ENCODE measurements at places on chromosomes 2 and 18.

DNA sequence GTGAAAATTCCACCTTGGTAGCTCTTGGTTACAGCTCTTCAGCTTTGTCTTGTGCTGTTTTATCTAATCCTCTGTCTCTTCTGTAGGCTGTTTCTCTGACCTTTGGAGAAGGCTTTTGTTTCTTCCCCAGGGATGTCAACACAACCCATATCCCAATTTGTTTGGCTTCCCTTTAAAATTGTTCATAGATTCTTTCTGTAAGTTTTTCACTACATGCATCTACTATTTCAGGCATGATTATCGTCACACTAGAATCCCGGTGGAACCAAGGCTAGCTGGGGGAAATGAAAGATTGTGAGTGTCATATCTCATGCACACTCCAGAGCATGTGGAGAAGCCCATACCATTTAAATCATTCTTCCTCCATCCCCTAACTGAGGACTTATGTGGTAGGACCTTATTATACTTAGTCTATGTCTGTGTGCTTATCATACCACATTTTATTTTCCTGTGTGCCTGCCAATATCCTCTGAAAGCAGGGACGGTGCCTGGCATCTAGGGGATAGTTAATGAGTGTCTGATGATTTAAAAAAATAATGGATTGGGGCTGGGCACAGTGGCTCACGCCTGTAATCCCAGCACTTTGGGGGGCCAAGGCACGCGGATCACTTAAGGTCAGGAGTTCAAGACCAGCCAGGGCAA is 59.9 kb downstream of the CRIM1 start:
- no peak for DNase-seq

DNA sequence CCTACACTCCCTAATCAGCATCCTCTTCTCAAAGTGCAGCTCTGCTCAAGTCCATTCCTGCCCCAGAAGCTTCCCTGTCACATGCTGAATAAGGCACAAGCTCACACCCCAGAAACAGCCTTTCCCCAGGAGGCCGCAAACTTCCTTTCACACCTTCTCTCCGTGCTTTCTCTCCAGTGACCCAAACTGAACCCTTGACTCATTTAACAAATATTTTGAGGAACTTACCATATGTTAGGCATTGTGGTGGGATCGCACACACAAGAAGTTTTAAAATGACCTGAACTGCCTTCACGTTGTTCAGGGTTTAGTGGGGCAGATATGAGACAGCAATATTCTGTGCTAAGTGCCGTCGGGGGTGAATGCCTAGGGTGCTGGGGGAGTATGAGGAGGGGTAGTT is 161.3 kb downstream of the INSIG2 start:
- no peak for DNase-seq

DNA sequence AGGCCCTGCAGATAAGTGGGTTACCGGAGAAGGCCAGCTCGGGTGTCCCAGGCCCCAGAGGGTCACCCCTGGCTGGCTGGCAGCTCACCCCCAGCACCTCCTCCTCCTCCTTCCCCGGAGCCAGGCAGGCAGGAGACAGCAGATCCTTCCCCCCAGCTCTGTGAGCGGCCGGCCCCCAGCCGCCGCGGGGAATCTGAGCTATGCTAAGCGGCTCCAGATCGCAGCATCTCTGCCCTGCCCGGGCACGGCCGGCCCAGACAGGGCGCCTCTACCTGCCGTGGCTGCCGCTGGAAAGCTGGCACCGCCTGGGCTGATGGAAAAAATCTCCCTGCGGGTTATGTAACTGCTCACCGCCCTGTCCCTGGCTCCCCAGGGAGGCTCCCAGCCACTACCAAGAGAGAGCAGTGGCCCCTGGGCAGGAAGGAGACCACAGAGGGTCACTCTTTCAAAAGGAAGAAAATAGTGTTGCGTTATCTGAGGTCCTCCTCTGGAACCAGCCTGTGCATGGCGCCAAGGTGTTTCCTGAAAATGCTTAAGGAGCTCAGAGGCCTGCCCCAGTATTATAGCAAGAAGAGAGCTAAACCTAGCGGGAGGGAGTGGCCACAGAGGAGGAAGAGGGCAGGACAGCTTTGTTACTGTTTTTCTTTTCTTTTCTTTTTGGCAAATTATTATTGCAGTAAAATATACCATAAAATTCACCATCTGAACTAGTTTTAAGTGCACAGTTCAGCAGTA is 179.0 kb downstream of the SMAD7 start:
- no peak for DNase-seq

DNA sequence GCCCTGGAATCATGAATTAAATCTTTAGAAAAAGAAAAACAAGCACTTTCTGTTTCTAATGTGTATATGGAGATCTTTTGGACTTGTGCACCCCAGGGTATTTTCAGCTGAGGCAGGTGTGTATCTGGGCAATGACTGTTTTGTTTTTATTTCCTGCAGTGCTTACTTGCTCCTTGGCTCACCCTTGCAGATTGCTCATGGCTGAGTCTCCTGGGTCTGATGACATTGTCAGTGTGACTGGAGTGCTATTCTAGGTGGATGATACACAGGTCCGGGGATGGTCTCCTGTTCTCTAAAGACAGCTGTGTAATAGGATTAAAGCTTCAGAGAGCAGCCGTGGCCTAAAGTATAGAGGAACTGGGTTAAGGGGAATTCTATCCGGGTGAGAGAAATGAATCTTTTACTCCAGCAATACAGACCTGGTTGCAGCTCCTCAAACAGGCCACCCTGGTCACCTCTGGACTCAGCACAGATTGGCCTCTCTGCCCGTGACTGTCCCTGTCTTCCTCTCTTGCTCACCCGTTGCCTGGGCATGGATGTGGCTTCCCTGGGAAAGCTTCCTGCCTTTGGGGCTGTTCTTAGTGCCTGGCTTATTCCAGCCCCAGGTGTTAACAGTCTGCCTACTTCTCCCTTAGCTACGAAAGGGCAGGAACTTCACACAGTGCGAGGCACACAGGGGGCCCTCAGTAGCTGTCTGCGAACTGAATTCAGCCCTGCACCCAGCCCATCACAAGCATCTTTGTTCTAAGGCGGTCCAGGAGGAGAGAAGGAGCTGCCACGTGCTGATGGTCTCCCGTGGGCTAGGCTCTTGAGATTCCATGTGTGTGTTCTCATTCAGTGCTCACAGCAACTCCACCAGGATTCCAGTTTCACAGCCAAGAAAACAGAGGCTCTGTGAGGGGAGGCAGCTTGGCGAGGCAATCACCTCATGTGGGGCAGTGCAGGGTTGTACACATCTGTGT is 84.3 kb downstream of the ACOXL start:
- DNase-seq, result no peak

- no peak for DNase-seq
These were observed 12.7 kb upstream of the MAP3K2 start for GRCh38 chr2:127400533-127400896.

DNA sequence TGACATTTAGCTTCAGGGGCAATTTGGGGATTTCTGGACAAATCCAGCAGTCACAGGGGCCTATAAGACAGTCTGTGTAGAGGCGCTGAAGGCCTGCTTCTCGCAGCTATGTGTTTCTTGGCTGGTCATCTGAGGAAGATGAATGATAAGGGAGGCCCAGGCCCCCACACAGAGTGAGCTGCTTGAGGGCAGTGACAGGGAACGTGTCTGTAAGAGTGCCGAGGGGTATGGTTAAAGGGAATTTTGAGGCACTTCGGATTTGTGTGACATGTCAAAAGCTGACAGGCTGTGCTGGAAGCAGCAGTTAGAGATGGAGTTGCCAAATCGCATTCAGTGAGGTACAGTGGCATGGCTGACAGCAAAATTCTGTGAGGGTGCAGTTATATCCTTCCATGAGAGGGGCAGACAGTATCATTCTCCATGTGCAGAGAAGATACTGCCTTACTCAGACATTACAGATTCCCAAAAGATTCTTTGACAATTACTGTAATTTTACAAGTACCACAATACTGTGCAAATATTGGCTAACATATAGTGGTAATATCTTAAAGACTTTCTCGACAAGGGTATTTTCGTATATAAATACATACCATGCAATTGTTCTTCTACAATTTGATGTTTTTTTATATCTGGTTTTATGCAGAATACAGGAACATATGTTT is 74.0 kb downstream of the CERS6 start:
- DNase-seq, result no peak

- peak; percentile 18 for DNase-seq
These were observed 97.2 kb downstream of the INSIG2 start for GRCh38 chr2:118185210-118186109.

GRCh38 chr2:32926708-32927084 is 20.1 kb upstream of the LTBP1 start:
- peak; percentile 75 for DNase-seq

DNA sequence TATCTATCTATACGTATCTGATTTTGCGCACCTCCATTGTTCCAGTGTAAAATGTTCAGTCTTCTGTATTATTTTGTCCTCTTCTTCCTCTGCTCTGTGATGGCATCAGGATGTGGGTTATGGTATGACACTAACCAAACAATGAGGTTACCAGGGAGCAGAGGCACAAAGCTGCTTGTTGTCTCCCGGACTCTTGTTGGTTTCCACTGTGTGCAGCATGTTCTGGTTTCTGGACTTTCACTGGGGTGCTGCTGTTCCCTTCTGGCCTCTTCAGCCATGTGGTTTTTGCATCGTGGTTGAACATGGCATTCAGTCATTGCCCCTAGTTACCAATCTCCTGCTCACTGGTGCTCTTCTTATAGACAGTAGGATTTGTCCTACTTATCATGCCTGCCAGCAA is 665.9 kb downstream of the CBLN2 start:
- no peak for DNase-seq

GRCh38 chr18:75141166-75141565 is 67.8 kb downstream of the PTGR3 start:
- no peak for DNase-seq

GRCh38 chr2:203908066-203908796 is 28.3 kb upstream of the ICOS start:
- DNase-seq, result no peak

GRCh38 chr18:70368903-70369302 is 80.1 kb downstream of the SOCS6 start:
- no peak for DNase-seq

- peak; percentile 11 for DNase-seq
These were observed 36.6 kb downstream of the TIMM21 start for GRCh38 chr18:74184875-74185274.

DNA sequence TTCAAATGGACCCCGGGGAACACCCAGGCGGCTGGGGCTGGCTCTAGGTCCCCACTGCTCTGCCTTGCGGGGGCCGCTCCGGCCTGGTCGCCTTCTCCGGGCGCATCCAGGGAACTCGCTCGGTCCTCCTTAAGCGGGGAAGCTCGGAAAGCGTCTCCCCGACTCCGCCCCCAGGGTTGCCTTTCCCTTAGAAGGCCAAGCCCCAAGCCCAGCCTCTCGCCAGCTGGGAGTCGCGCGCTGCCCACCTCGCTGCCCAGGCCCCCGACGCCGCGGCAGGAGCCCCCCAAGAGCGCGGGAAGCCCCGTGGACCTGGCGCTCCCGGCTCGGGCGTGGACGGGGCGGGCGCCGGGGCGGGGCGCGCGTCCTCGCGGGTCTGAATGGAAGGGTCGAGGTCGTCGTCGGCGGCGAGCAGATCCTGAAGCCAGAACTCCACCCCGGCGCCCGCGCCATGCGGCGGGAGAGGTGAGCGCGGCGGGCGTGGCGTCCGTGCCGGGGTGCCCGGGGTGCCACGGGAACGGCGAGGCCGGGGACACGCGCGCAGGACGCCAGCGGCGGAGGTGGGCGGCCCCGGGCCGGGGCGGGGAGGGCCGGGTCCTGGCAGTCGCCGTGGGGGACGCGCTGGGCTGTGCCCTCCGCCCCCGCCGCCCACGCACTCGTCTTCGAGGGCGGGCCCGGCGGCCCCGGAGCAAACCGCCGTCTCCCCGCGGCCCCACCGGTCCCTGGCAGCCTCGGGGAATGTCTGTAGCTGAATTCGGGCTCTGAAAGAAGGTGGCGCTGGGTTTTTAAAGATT is at the start of gene BOK:
Gene BOK, plus strand, starts transcription at position 214 of the 791 bp plus-strand sequence. CDS start 739 bp downstream, outside the sequence.
- DNase-seq, result peak; percentile 61

- DNase-seq, result no peak
These were observed 86.8 kb downstream of the SPRED2 start for GRCh38 chr2:65345631-65346030.

GRCh38 chr18:48639772-48640432 is 101.1 kb downstream of the CTIF start:
- no peak for DNase-seq

DNA sequence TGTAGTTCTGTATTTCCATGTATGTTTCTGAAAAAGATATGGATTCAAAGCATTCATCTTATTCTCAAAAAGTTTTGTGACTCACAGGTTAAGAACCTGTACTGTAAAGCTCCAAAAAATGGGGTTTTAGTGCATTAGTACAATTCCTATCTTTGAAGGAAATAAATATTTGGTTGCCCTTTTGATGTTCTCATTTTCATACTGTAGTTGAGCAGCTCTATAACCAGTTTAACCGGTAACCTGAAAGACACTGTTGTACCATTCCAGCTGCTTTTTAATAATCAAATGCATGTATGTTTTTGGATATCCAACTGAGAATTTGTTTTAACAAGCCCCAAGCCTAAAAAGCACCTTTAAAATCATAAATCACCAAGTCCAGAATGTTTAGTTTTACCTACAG is 9.6 kb upstream of the OSGEPL1 start:
- DNase-seq, result no peak

- no peak for DNase-seq
These were observed 197.1 kb upstream of the SMAD2 start for GRCh38 chr18:48127606-48128005.

DNA sequence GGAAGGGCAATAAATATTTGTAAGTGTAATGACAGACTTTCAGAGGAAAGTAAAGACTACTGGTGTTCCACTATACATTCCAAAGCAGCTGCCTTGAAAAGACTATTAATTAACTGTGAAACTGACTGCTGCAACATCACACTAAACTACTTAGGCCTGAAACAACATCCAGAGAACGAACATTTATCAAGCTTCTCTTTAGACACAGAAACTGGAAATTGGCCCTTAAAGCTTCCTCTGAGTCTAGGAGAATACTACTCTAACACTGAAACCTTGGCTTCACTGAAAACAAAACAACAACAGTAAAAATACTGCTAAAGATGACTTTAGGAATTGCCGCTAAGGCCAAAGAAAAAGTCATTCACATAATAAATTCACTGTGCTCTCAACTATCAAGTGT is 74.6 kb downstream of the ESCO1 start:
- no peak for DNase-seq

GRCh38 chr2:1742681-1743395 is 1.5 kb downstream of the PXDN start:
- no peak for DNase-seq

DNA sequence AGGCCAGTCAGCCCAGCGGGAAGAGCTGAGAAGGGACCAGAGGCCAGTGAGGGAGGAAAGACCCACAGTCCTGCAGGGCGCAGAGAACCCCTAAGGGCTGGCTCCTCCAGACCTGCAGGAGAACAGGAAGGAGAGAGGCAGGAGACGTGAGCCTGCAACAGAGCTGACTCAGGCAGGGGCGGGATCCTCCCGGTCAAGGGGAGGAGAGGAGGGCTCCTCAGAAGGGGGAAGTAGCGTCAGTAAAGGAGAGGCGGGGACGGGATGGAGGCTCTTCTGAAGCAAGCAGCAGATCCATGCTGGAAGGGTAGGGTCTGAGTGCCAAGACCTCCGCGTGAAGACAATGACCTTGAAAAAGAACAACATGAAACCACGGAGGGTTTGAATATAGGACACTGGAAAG is 50.8 kb downstream of the TRABD2A start:
- no peak for DNase-seq

- no peak for DNase-seq
These were observed 23.3 kb downstream of the CHST10 start for GRCh38 chr2:100394111-100394641.

- peak; percentile 52 for DNase-seq
These were observed 92.7 kb upstream of the PARD3B start for GRCh38 chr2:204452464-204453023.

- DNase-seq, result no peak
These were observed 45.8 kb downstream of the DHX57 start for GRCh38 chr2:38829971-38830370.

- no peak for DNase-seq
These were observed 37.4 kb downstream of the MRPL44 start for GRCh38 chr2:223994562-223995162.

- DNase-seq, result no peak
These were observed 243.5 kb downstream of the ANAPC1 start for GRCh38 chr2:111640480-111640879.

Data from NT2/D1 (cell line).